ENCODE measurements at places on chromosomes 16 and 17. TPM values are rescaled to one million over a fixed set of nuclear protein-coding genes. Genes with fewer than 3 reads are reported as not detected.

DNA sequence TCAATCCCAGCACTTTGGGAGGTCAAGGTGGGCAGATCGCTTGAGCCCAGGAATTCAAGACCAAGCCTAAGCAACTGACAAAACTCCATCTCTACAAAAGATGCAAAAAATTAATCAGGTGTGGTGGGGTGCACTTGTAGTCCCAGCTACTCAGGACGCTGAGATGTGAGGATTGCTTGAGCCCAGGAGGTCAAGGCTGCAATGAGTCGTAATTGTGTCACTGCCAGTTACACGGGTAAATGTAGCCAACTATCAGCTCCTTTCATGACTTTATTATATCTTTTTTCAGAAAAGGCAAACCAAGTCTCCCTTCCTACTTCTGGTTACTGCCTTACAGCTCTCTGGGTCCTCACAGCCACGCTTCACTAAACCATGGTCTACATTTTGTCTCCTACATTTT is 4.0 kb downstream of the SDF2 start:
- peak; percentile 55 for DNase-seq

- DNase-seq, result peak; percentile 95
Observed at GRCh38 chr16:57341441-57342303, 16.9 kb upstream of the CCL22 start.

CRAMP1 gene
- 14.2 TPM for total RNA-seq

KRT13 gene
- not detected for total RNA-seq

DNA sequence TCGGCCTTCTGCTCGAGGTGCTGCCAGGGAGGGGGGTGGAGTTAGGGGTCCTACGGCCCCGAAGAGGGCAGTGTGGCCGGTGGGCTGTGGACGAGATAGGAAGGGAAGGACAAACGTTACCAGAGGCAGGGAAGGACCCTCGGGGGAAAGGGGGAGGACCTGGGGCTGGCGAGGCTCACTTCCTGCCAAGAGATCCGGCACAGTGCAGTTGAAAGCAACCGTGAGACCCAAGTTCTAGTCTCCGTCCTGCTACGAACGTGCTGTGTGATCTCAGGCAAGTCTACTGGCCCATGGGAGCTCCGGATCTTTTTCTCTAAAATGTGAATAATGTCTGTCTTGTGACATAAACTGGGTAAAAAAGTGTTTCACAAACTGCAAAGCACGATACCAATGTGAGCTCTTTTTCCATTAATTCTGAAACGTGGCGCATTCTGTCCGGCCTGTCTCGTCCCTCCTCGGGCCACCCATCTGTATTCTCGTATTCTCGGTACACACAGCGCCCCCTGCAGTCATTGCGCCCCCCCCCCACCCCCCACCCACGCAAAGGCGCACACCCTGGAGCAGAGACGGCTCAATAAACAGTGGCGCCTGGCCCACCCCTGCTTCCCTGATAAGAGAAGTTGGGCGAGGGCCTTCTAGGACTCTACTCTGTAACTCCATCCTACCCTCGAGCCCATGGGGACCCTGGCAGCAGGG is 8.8 kb downstream of the CYGB start:
- no peak for DNase-seq
